Retina (tissue), 1 donor: ENCODE measurements at places on chromosomes 2 and 18.

DNA sequence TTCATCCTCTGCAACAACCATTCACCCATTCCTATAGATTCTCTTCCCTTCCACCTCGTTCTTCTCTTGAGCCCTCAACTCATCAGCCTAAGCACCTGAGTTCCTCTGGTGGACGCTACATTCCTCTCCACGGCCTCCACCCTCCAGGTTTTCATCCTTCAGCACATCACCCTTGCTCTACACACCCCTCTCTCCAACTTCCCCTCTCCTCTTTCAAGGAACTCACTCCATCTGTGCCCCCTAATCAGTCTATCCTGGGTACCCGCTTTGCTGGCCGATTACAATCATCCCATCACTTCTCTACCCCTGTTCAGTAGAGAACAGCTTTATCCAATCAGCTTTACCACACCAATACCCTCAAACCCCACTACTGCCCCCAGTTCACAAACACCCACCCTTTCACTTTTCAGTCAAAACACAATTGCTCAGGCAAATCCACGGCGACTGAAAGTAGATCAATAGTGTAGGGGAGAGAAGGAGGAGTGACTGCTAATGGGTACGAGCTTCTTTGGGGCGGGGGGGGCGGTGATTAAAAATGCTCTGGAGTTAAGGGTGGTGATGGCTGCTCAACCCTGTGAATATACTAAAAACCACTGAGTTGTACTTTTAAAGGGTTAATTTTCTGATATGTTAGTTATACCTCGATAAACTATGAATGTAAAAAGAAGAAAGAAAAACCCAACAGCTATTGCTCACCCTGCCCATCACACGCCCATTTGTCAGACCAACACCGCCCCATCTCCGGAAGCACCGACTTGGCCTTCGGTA lies 857 bp downstream of the DYM start:
- peak; percentile 17 for DNase-seq

- DNase-seq: no peak
These were observed 129.0 kb downstream of the GALNT1 start for GRCh38 chr18:35710581-35710980.

DNA sequence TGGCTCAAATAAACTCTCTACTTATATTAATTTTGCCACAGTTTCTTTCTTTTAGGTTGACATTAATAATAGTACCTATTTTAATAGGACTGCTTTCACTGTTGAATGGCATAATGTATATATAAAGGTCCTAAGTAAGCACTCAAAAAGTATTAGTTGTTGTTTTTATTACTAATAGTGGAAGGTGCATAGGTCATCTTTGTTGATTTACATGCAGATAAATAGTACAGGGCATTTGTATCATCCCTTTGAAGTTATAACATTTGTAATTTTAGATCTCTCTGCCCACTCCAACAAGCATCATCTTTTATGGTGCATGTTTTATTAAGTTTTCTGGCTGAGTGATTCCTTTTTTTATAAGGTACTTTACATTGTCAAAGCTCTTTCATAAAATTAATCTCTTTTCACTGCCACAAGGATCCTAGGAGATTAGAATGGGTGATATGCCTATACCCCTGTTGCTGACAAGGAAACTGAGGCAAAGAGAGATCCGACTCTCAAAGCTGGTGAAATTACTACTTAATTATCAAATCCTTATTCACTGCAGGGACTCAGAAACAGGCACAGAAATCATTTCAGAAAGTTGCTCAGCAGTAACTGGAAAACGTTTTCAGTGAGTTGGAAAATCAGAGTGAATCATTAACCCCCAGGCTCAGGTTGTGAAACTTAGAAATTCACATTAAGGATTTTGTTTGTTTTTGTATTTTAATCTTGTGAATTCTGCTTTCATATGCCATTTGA lies 299.6 kb downstream of the AGPS start:
- DNase-seq: no peak

GRCh38 chr18:21196426-21196825 lies 45.6 kb upstream of the GREB1L start:
- DNase-seq: no peak

DNA sequence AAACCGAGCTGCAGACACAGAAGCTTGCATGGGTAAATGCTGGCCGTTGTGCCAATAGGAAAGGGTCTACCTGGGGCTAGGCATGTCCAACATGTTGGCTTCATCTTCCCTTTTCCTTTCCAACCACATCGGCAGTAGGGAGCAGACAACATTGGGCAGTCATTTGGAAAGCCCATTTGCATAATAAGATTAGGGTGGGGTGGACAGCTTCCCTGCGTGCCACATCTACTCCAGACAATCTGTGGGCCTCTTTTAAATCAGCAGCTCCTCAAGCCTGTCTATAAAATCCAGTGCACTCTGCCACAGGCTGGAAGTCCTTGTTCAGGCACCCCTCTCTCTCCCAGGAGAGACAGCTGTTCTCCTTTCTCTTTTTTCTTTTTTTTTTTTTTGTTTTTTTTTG lies 203.6 kb upstream of the KYNU start:
- peak; percentile 15 for DNase-seq
